ENCODE measurements at places on chromosomes 2 and 18. TPM values are rescaled to one million over a fixed set of nuclear protein-coding genes. Genes with fewer than 3 reads are reported as not detected.
A peak's percentile ranks its signal among the peaks of the same experiment; 100 is the strongest.

The ALPG gene
- total RNA-seq, result not detected

The DYNC2LI1 gene
- total RNA-seq, result 15.1 TPM

DNA sequence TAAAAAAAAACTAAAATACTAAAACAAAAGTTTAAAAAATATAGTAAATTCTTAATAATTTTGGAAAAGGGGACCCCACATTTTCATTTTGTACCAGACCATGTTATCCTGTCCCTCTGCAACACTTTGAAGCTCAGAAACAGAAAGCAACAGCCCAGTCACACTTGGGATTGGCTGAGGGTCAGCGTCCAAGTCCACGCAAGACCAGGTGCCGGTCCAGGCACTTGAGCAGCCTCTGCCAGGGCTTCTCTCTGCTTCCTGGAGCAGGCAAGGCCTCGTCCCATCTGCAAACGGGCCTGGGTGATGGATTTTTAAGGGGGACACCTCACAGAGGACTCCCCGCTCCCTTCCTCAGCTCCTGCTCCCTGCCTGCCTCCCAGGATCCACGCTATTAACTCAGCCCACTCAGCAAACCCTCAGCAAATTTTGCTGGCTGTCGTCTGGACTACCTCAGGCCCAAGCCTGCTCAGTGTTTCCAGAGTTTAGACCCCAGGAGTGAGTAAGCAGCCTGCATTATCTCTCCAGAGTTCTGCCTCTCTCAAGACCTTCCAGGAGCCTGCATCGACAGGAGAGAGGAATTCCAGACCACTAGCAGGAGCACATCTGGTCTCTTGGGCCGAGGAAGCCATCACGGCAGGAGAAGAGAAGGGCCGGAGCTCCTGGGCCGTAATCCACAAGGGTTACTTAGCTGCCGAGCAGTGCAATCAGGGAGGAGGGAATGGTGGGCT is 88.7 kb upstream of the STPG4 start:
- no peak for DNase-seq

- DNase-seq, result peak; percentile 91
These were observed 95.1 kb upstream of the WDSUB1 start for GRCh38 chr2:159381574-159381973.

All from epithelial cell of proximal tubule (primary cell).